Airway epithelial cell (primary cell): ENCODE measurements at places on chromosomes 2 and 18. TPM values are rescaled to one million over a fixed set of nuclear protein-coding genes. Genes with fewer than 3 reads are reported as not detected.

The SKOR2 gene
- not detected in 2 replicates for total RNA-seq

The GPR35 gene
- 0.28 TPM in 1 of 2 replicates, not detected in the other for total RNA-seq

The MEMO1 gene
- total RNA-seq: 50.4 and 62.1 TPM in 2 replicates

The LDLRAD4 gene
- total RNA-seq: not detected in 2 replicates

The WDFY1 gene
- total RNA-seq: 37.0 and 54.9 TPM in 2 replicates

The MPP4 gene
- 0.35 TPM in 1 of 2 replicates, not detected in the other for total RNA-seq

The ALK gene
- total RNA-seq: not detected in 2 replicates

The RFX8 gene
- total RNA-seq: 0.09 and 0.85 TPM in 2 replicates

The MC4R gene
- total RNA-seq: not detected in 2 replicates

The RGPD3 gene
- 0.09 and 0.14 TPM in 2 replicates for total RNA-seq

The CNGA3 gene
- not detected in 2 replicates for total RNA-seq

The NEU4 gene
- not detected in 2 replicates for total RNA-seq

The ANKRD30BL gene
- not detected in 2 replicates for total RNA-seq

The SLC9A4 gene
- not detected in 2 replicates for total RNA-seq

The FBXO48 gene
- 0.28 and 0.56 TPM in 2 replicates for total RNA-seq

The C2orf78 gene
- not detected in 2 replicates for total RNA-seq

The TLX2 gene
- total RNA-seq: not detected in 2 replicates

The IL36B gene
- not detected in 2 replicates for total RNA-seq

The SP140 gene
- not detected in 2 replicates for total RNA-seq

The SLC20A1 gene
- total RNA-seq: 56.9 and 72.2 TPM in 2 replicates

The CYP27C1 gene
- 1.1 and 1.7 TPM in 2 replicates for total RNA-seq

The CPO gene
- total RNA-seq: not detected in 2 replicates

The RSAD2 gene
- total RNA-seq: not detected in 2 replicates

The GNAL gene
- total RNA-seq: 4.5 and 5.1 TPM in 2 replicates

The ACMSD gene
- 0.46 TPM in 1 of 2 replicates, not detected in the other for total RNA-seq

The GTF2A1L gene
- total RNA-seq: not detected in 2 replicates

The C2orf72 gene
- not detected in 2 replicates for total RNA-seq

The SIX3 gene
- total RNA-seq: not detected in 2 replicates

The ABCG8 gene
- not detected in 2 replicates for total RNA-seq

The PLGLB1 gene
- not detected in 2 replicates for total RNA-seq
